ENCODE measurements at places on chromosomes 5 and 9. TPM values are rescaled to one million over a fixed set of nuclear protein-coding genes. Genes with fewer than 3 reads are reported as not detected.

SKP1 gene
- 380 TPM for total RNA-seq

CSF1R gene
- total RNA-seq = 55.8 TPM

- DNase-seq = no peak
- no peaks in the 10 kb centered on the region for H3K4me1 ChIP-seq
Observed at GRCh38 chr9:101579711-101580545, 14.8 kb downstream of the PPP3R2 start.

DNA sequence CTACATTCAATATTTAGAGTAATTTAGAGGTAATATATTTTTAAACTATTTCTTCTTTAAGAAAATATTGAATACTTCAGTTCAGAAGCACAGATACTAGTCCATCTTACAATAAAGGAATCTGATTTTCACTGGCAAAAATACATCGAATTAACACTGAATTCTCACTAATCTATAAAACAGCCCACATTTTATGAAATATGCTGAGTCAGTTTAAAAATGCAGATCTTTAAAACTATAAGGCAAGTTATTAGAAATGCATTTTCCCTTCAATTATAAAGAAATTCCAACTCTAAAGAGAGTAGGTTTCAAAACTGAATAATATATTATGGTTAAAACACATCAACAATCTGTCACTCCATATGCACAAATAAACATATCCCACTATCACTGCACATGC is 232.5 kb downstream of the SLF1 start:
- no peaks in the 10 kb centered on the region for H3K36me3 ChIP-seq
- no peak overlapping the region for H3K4me3 ChIP-seq
- no peak overlapping the region for H3K27ac ChIP-seq
- DNase-seq = no peak
- no peaks in the 10 kb centered on the region for H3K4me1 ChIP-seq

- no peaks in the 10 kb centered on the region for H3K4me1 ChIP-seq
- H3K27ac ChIP-seq = no peak overlapping the region
- DNase-seq = no peak
- H3K4me3 ChIP-seq = no peak overlapping the region
- H3K27me3 ChIP-seq = no peaks in the 10 kb centered on the region
Observed at GRCh38 chr5:80722916-80723315, 68.1 kb upstream of the DHFR start.
